ENCODE measurements at places on chromosomes 1 and 21. TPM values are rescaled to one million over a fixed set of nuclear protein-coding genes. Genes with fewer than 3 reads are reported as not detected.

- DNase-seq, result no peak
These were observed 2.0 kb upstream of the TNFSF18 start for GRCh38 chr1:173052681-173053196.

DNA sequence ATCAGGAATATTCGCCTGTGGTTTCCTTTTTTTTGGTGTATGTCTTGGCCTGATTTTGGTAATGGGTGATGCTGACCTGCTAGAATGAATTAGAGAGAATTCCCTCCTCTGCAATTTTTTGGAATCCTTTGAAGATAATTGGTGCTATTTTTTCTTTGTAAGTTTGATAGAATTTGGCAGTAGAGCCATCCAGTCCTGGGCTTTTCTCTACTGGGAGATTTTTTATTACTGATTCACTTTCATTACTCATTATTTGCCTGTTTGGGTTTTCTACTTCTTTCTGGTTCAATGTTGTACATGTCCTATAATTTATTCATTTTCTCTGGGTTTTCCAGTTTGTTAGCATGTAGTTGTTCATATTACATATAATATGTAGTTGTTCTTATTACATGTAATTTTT is 48.7 kb downstream of the NTMT2 start:
- no peak for DNase-seq

DNA sequence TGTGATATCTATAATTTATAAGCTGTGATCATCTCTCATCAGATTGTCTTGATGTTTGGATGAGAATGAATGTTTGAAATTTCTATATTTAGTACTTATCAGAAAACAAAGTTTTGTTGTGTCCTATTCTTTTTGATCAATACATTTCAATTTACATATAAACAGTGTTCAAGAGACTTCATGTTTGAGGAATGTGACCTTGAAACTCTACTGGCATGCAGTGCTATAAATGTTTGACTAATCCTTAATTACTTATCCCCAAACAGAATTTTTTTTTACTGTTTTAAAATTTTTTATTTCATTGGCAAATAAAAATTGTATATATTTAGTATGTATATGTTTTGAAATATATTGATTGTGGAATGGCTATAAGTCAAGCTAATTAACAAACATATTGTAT is 1.5 kb upstream of the PRKAA2 start:
- DNase-seq, result no peak

GRCh38 chr1:93031711-93032110 is 47.4 kb upstream of the MTF2 start:
- DNase-seq, result no peak

- DNase-seq, result no peak
These were observed 263.4 kb upstream of the SNX7 start for GRCh38 chr1:98398092-98398491.

DNA sequence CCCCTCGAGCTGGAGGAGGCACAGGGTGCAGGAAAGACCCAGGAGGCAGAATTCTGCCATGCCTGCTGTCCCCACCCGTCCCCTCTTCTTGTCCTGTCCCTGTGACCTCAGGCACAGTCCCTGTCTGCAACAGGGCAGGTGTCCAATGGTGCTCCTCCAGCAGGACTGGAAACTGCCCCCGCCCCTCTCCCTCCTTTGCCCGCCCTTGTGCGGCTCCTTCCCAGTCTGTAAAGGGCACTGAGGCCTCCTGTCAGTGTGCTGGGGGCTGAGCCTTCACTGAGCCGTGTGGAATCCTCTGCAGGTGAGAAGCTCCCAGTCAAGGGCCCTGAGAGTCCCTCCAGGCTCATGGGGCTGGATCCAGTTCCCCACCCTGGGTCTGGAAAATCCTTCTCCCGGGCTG is 28.9 kb downstream of the PRDM16 start:
- no peak for DNase-seq

GRCh38 chr1:200654660-200655059 is 15.0 kb downstream of the DDX59 start:
- DNase-seq, result no peak

GRCh38 chr1:41800311-41800829 is 118.4 kb downstream of the HIVEP3 start:
- no peak for DNase-seq

DNA sequence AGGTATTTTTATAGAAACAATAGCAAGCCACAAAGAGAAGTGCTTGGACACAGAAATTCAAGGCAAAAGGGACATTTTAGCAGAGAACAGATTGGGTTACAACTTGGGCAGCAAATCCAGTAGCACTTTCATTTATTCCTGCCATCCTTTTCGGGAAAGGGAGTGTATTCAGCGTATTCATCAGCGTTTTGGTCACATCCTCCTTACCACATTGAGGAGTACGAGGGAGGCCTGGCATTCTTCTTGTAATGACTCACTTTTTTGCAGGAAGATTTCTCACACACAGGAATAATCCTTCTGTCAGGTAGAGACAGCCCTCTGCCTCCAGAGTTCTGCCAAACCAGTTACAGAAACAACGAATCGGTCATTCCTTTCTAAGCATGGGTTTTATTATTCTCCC is 18.1 kb upstream of the FAM78B start:
- DNase-seq, result no peak

DNA sequence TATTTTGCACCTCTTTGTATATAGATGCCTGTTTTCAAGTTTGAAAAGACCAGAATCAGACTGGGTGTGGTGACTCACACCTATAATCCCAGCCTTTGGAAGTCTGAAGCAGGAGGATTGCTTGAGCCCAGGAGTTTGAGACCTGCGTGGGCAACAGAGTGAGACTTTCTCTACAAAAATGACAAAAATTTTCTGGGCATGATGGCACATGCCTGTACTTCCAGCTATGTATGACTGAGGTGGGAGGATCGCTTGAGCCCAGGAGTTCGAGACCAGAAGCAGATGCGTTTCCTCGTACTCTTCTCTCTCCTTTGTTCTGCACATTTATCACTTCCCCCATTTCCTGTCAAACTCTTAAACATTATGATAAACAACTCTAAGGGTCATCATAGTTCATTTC is 310.0 kb upstream of the SNX7 start:
- no peak for DNase-seq

DNA sequence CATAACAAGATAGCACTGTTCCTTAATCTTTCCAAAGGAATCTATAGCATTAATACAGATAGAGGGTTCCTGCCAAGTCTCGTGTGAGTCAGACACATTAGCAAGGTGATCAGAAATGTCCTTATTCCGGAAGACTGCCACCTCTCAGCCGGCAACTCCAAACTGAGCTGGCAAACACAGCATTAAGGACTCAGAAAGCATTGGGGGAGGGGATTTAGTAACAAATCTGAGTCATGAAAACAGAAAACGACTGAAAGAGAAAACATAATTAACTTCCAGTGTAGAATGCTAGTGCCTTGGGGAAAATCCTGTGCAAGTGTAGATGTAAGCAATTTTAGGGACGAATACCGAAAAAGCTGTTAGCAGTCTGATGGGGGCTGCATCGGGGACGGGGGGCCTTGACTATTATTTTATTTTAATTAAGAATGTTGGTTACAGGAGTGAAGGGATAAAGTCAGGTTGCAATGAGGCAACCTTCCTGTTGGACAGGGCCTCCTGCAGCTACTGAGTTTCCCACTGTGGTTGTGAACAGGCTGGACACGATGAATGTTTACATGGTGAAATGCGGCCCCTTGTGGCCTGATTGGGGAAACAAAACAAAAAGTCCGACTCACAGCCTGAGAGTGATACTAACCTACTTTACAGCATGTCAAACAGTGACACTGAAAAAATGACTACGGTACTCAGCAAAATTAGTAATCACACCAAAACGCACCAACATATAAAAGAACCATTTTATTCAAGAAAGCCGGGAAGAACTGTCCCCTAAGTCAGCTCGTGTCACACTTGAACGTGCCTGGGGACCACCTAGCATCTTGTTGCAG is 20.7 kb downstream of the MIS18A start:
- peak; percentile 67 for DNase-seq

GRCh38 chr1:20376880-20377494 is 86.3 kb downstream of the VWA5B1 start:
- DNase-seq, result no peak

DNA sequence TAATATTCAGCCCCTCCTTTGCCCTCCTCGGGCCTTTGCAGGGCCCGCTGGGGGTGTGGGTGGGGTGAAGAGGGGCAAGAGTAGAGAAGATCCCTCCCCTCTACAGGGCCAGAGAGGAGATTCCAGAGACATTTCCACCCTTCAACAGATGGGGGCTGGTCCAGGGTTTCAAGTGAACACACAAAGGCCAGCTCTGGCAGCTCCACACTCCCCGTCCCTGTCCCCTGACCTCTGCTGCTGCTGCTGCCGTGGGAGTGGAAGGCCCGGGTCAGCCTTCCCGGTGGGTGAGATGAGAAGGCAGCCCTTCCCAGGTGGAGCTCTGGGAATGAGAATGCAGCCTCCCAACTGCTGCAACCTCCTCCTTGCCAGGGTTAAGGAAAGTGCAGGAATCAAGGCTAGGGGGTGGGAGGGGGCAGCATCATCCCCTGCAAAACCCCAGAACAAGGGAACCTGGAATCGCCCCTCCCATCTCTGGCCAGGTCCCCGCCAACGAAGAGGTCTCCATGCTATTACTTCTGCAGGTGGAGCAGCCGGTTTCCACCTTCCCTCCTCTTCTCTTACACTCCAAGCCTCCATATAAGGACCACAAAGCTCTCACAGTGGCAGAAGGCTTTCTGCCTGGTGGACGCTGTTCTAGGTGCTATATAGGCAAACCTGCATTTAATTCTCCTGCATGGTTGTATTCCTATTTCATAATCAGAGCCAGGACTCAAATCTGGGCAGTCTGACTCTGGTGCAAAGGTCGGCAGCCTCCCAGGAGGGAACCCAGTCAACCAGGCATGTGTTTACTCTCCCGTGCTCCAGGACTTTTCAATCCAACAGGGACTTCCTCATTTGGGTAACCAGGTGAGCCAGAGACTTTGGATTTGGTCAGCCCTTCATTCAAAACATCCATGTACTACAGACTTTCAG is 22.9 kb upstream of the ARHGEF10L start:
- DNase-seq, result no peak

DNA sequence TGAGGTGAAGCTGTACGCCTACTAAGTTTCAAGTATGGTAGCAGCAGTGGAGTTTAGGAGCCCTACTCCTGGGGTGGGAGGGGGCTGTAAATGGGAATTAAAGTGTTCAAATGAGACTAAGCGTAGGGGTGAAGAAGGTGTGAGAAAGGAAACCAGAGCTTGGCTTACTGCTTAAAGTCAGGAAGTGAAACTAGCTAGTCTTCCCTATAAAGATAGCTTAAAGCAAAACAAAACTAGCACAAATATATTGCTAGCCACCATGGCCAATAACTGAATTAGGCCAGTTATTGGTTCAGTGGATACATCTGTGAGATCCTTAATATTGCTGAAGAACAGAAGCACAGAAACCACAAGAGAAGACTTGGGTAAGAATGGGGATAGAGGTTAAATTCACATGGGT is 492.2 kb upstream of the PKN2 start:
- DNase-seq, result no peak

DNA sequence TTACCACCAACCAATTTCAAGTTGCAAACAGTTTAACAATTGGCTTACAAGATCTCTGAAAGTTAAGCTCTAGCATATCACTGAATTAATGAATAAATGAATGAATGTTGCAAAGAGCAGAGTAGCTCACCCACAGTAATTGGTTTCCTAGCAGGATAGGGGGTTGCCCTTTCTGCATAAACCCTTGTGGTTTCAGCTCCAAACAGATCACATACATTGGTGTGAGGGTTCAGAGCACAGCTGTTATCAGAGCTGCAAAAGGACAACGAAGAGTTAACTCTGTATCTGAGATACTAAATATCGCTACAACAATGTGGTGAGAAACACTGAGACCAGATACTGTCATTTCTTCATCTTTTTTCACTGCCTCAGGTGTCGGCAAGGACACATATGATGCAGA is 46.6 kb downstream of the NTNG1 start:
- DNase-seq, result no peak

DNA sequence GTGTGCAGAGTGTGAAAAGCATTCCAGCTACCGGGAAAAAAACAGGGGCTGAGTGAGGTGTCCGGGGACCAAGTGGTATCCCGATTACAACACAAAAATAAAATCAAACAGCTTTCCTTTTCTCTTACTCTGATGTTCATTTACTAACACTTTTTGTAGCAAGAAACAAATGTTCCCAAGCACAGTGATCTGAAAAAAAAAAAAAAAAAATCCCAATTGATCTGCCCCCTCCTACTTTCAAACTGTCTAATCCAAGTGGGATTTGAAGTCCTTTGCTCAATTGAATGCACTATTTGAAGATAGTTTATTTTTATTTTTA is 1.3 kb downstream of the BACE2 start:
- DNase-seq, result no peak

GRCh38 chr1:16324456-16324890 is 27.8 kb downstream of the FBXO42 start:
- no peak for DNase-seq

DNA sequence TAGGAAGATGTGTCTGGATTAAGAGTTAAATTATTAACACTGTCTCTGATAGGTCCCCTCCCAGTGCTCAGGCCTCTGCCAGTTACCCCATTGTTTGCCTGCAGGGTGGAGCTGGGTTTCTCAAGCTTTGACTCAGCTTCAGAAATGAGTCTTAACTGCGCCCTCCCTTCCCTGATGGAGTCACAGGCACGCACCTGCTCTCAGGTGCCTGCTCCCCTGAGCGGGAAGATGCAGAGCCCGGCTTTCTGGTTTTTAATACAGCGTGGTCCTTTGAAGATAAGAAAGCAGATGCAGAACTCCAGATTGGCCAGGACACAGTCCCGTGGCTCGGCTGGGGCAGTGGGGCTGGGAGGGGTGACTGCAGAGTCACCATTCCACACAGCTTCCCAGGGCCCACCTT is 3.2 kb upstream of the SPRR4 start:
- no peak for DNase-seq

- no peak for DNase-seq
These were observed 59.3 kb upstream of the NTPCR start for GRCh38 chr1:232891071-232891470.

- no peak for DNase-seq
These were observed 76.5 kb downstream of the ATP1A1 start for GRCh38 chr1:116449578-116449977.

- DNase-seq, result peak; percentile 24
These were observed 58.4 kb upstream of the COL6A1 start for GRCh38 chr21:45923146-45923545.

GRCh38 chr1:924656-925560 is 1.2 kb downstream of the SAMD11 start:
- no peak for DNase-seq

Gene CNR2
- 0.06 TPM for polyA plus RNA-seq

Gene STPG1
- 1.8 TPM for polyA plus RNA-seq

Gene OR10Z1
- polyA plus RNA-seq, result 0.13 TPM

Gene GSTM4
- polyA plus RNA-seq, result 25.1 TPM

Gene FAM229A
- polyA plus RNA-seq, result 7.0 TPM

Gene AMPD1
- polyA plus RNA-seq, result 122 TPM

Gene GPR157
- 0.68 TPM for polyA plus RNA-seq

Gene KCNQ4
- 35.5 TPM for polyA plus RNA-seq

Gene PWP2
- polyA plus RNA-seq, result 1.6 TPM

Gene CELF3
- 1.2 TPM for polyA plus RNA-seq

Gene DMBX1
- not detected for polyA plus RNA-seq

Gene OR2L5
- polyA plus RNA-seq, result not detected

Gene PAX7
- polyA plus RNA-seq, result 44.5 TPM

Gene HES3
- polyA plus RNA-seq, result not detected

Gene OR2T2
- polyA plus RNA-seq, result not detected

All from forelimb muscle (tissue), 1 donor.